Iris pigment epithelial cell (primary cell): ENCODE measurements at places on chromosomes 7 and 10.

DNA sequence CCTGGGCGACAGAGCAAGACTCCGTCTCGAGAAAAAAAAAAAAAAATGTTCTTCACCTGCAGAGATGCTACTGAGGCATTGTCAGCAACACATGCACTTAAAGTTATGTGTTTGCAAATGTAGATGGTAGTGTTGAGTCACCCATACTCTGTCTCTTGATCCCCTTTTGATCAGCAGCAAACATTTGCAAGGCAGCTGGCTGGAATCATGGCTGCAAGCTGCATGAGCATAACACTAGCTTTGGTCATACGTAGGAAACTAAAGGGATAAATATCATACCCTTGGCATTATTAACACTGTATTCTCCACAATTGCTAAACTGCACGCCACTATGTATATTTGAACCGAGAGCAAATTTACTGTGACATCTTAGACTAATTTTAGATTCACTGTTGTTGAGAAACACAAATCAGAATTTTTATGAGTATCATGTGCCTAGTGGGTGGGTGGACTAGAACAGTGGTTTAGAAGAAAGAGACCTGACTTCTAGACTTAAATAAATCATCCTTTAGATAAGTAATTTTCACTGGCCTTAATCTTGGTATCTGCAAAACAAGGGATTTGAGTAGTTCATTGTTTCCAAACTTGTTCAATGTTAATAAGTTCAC lies 229.3 kb upstream of the MEOX2 start:
- no peak for DNase-seq

DNA sequence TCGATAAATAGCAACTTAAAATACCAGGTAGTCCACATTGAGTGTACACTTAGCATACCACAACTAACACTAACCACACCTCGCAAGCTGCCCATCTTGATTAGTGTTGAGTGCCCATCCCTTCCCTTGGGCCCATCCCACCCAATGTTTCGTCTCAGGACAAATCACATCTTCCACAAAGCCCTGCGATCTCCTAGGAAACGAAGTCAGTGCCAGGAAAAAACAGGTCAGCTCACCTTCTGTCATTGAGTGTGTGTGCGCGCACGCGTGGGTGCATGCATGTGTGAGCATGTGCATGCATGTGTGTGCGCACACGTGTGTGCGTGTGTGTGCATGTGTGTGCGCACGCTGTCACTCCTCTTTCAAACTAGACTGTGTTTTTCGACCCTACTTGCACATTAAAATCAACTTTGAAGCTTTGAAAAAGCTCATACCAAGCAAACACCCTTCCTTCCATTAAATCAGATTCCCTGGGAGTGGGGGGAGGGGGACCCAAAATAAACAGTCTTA lies 48.8 kb upstream of the OPALIN start:
- no peak for DNase-seq

DNA sequence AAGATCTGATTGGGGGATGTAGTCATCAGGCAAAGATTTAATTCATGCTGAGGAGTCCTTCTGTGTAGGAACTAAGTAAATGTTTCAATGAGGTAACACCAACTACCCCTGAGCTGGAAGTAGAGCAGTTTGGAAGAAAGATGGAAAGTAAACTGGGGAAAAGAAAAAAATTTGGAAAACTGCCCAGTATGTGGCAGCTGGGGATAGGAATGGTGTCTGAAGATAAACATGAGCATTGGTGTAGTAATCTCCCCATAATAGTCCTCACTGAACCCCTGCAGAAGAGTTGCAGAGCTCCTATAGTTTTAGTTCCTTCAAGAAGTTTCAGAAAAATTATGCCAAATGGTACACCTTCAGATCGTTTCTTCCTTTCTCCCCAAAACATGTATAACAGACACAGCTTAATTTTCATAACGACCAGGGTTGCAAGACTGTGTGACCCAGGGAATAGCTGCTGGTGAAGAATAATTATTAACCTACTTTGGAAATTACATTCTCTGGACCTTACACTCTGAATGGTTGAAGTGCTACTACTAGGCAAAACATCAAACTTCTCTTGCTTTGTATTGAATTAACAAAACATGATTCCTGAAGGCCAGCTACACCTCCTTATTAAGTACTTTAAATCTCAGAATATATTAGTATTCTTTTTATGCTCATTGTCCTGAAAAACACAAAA lies 446.4 kb upstream of the NRG3 start:
- no peak for DNase-seq

DNA sequence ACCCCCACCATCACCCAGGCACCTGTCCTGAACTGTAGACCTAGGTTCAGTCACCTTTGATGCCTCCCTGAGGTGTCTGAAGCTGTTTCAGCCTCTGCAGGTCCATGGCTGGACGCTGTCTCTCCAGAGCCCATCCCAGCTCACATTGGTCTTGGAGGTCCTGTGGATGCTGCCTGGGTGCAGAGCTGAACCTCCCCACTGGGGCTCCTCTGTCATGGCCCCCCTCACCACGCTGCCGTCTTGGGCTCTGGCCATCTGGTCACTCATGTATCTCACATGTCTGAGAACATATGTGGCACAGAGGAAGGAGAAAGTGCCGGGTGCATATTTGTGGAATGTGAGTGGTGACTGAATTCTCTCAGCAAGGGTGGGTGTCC lies 108.9 kb downstream of the NKX6-2 start:
- DNase-seq, result no peak

DNA sequence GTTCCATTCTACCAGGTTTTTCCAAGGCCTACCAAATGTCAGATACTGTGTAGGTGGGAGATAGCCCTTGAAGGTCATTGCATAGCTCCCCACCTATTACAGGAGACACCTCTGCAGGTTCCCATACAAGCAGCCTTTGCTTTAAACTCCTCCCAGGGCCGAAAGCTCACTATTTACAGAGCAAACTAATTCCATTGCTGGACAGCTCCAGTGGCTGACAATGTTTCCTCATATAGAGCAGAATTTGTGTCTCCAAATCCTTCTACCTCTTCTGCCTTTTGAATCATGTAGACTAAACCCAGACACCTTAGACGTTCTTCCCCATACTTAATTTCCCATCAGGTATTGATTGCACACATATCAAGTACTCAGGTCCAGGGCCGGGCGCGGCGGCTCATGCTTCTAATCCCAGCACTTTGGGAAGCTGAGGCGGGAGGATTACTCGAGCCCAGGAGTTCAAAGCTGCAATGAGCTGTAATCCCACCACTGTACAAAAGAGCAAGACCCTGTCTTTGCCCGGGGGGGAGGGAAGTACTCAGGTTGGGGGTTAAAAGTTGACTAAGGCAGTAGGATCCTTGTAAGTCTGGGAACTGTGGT lies 2.1 kb downstream of the CNNM1 start:
- DNase-seq, result peak; percentile 21

GRCh38 chr7:45911311-45911710 lies 9.8 kb downstream of the IGFBP3 start:
- DNase-seq, result no peak
